ENCODE measurements at places on chromosomes 1 and 21.

- no peak for DNase-seq
Measured at GRCh38 chr1:8410791-8411190, 92.9 kb downstream of the SLC45A1 start.

DNA sequence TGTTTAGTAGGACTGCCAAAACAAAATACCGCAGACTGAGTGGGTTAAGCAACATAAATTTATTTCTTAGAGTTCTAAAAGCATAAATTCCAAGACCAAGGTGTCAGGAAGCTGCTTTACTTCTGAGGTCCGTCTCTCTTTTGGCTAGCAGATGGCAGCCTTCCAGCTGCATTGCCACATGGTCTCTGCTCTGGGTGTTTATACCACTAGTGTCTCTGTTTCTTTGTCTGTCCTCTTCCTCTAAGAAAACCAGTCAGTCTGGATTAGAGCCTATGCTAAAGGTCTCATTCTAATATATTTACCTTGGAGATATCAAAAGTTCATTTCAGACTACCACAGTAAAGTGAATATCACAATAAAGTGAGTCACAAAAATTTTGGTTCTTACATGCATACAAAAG lies 519.8 kb downstream of the COL11A1 start:
- DNase-seq = no peak

GRCh38 chr1:116288201-116288598 lies 84.8 kb upstream of the ATP1A1 start:
- DNase-seq = no peak

DNA sequence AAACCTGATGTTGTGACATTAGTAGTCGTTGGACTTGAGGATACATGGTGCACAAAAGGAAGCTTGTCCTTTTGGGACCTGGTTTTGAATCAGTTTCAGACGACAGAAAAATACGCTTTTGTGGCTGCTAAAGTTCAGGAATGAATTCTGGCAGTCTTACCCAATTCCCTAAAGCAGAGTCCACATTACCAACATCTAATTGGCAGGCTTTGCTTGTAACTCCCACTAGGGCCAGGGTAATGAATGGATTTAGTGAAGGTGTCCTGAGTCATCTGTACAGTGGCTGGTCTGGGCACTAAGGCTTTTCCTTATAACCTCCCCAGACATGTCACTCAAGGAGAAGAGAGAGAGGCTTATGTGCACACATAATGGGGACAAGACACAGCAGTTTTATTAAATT lies 66.2 kb upstream of the RNPC3 start:
- no peak for DNase-seq

GRCh38 chr1:109770331-109771095 lies 6.8 kb upstream of the EPS8L3 start:
- peak; percentile 70 for DNase-seq

- DNase-seq = no peak
Measured at GRCh38 chr1:18132711-18133541, 25.3 kb downstream of the IGSF21 start.

DNA sequence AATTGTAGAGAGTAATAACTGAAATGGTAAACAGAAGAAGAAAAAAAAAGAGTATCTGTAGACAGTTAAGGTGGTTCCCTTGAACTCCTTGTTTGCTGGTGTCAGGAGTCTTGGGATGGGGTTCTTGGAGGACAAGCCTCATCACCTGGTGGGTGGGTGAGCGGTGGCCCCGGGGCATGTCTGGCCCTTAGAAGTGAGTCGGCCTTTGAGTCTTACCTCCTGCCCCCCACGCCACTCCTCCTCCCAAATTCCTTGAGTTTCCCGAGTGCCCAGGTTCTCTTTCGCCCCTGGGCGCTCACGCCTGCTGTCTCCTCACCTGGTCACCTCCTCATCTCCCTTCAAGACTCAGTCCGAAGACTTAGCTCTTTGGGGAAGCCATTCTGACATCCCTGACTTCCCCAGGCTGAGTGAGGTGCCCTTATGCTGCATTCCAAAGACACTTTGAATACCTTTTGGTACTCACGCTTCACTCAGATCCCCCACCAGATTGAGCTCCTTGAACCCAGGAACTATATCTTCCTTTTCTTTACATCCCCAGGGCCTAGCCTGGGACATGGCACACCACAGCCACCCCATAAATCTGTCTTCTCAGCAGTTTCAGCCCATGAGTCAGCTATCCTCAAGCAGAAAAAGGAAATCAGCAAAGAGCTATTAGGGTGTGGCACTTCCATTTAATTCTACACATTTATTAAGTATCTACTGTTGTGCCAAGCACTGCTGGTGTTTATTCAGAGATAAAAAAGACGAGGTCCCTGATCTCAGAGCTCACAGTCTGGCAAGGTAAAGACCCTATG lies 13.5 kb upstream of the IKBKE start:
- no peak for DNase-seq

DNA sequence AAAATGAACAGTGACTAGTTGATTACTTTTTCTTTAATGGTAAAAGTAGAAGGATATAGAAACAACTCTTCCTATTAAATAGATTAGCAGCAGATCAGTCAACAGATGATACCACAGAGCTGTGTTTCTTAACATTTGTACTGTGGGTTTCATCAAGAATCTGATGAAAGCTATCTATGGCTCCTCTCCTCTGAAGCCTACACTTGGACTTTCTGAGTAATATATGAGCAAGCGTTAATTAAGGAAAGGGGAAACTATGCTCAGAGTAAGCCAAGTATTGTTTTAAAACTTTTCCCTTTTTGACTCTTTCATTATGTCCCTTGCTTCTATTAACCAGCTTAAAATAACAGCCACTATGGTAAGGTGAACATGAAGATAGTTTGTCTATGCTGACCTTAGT lies 10.8 kb downstream of the ARID4B start:
- DNase-seq = no peak

GRCh38 chr21:25626757-25627156 lies 12.3 kb upstream of the JAM2 start:
- DNase-seq = no peak

GRCh38 chr1:9391620-9392019 lies 98.9 kb downstream of the SPSB1 start:
- DNase-seq = no peak

DNA sequence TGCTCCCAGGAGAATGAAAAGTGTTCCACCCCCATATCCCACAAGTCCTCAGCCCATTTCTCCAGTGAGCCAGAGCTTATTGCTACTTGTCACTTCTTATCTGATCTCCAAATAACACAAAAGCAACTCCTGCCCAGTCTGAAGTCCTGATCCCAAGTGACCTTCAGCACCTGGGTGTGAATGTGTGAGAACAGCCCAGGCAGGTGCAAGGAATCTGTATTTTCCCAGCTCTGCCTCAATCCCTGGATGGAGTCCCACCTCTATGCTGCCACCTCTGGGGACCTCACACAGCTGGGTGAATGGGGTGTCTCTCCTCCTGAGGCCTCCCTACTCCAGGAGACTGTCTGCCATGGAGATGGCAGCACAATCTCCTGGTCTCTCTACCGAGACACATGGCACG lies 402.4 kb upstream of the PROX1 start:
- no peak for DNase-seq

GRCh38 chr21:17925000-17925610 lies 105.9 kb upstream of the C21orf91 start:
- DNase-seq = no peak

DNA sequence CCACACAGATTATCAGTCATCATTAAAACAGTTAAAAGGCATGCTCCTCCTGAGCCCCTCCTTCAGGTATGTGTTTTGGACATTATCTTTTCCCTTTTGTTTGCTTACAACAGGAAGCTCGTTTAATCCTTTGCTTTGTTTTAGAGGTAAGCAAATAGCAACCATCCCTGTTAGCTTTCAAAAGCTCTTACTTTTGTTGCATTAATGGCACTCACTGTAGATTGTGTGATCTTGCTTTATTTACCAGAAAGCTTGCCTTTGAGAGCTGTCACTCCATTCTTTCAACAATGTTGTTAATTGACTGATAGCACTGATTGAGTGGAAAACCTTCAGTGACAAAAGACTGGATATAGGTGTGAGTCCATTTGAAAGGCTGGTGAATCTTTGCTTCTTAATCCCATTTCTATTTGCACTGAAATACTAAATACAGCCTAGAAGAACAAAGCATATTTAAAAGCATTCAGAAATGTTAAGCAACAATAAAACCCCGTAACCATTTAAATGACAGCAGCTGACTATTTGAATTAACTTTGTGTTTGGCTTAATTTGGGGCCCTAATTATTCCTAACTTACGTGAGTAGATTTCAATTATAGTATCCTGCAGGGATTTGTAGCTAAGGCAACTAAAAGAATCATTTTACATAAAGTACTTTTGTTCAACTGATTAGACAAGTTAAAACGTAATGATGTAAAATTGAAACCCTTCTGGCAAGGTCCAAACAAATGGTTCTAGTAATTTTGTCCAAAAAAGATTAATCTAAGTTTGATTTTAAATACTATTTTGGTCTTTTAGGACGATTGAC lies 48.3 kb downstream of the ADGRL2 start:
- no peak for DNase-seq

- DNase-seq = no peak
Measured at GRCh38 chr1:7036386-7036785, 251.1 kb downstream of the CAMTA1 start.

GRCh38 chr1:173164686-173165085 lies 42.4 kb downstream of the TNFSF4 start:
- DNase-seq = no peak

DNA sequence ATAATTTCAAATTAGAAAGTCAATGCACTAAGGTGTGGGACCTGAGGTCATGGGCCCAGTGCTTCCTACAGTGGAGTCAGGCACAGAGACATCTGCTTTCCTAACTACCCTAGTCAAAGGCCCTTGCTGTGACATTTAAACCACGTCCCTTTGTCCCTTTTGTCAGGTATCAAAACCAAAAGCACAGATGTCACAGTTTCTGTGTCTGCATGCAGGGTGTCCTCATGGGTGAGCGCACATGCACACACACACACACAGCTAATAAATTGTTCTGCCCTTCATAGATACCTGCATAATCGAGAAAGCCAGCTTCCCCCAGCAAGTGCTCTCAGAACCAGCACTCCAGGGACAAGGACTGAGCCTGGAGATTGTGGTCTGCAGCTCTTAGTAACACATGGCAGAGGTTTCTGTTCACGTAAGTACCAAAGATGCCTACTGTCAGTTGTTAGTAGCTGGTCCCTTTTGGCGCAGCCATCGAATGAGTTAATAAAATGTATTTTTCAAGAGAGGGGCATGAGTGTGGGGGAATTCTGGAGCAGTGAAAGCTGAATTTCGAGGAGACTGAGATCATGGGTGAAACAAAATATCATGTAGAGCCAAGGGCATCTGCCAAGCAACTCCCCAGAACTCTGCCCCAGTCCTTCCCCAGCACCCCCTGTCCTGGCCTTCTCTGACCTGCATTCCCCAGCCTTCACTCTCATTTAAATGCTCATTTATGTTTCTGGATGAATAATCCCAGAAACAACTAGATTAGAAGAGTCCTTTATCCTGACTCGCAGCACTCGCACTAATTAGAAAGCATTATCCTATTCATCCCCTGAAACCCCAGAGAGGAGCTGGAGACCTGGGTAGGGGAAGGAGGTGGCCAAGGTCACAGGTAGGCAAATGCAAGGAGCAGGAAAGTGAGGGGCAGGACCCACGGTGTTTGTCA lies 25.5 kb downstream of the TNR start:
- no peak for DNase-seq

Measured in hippocampal formation (tissue), 2 donors.